ENCODE measurements at places on chromosomes 2 and 18.
A peak's percentile ranks its signal among the peaks of the same experiment; 100 is the strongest.

GRCh38 chr2:240983361-240983995 is 14.9 kb upstream of the SNED1 start:
- peak; percentile 33 for DNase-seq

DNA sequence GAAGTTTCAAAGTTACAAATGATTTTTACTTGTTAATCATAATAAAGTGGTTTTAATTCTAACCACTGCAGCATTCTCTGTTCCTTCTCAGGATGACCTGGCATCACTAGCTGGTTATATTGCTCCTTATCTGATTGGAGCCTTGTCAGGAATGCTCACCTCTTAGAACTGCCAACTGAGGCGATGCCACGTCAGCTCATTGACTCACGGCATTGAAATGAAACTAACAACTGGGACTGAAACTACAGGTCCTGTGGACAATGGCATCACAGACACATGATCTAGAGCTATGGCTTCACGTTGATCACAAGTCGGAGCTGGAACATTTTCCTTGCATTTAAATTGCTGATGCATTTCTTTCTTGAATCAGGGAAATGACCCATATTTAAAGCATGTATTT is 54.9 kb upstream of the MAP2 start:
- DNase-seq, result peak; percentile 26

- no peak for DNase-seq
Measured at GRCh38 chr2:122570641-122571040, 815.2 kb downstream of the TSN start.

DNA sequence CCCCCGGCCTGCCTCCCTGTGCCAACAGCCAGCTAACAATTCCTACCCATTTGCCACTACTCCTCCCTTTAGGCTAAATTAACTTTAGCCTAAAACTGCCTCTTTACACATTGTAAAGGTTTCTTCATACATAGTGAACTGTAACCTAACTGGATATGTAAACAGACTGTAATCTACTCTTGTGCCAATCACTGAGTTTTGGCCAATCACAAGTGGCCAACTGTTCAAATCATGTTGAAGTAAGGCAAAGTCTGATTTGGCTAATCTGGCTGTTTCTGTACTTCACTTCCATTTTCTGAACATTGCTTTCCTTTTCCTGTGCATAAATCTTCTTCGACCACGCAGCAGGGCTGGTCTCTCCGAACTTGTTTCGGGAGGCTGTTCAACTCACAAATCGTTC is 103.6 kb upstream of the LYPD6 start:
- DNase-seq, result peak; percentile 4

GRCh38 chr2:95344215-95344583 is 47.1 kb downstream of the KCNIP3 start:
- DNase-seq, result no peak

Measured in suppressor macrophage treated with lipopolysaccharide for 1 hour (primary cell).